ENCODE measurements at places on chromosomes 3 and 15. TPM values are rescaled to one million over a fixed set of nuclear protein-coding genes. Genes with fewer than 3 reads are reported as not detected.

The KLF15 gene
- total RNA-seq = 1.1 TPM

The C3orf20 gene
- under 0.01 TPM for total RNA-seq

The BCL2A1 gene
- total RNA-seq = 0.33 TPM

The DNAJC13 gene
- 72.7 TPM for total RNA-seq

The IP6K2 gene
- total RNA-seq = 34.5 TPM

The ANP32A gene
- 58.0 TPM for total RNA-seq

The BTLA gene
- total RNA-seq = 0.07 TPM

The MUC4 gene
- not detected for total RNA-seq

The CCR1 gene
- not detected for total RNA-seq

The TRAT1 gene
- not detected for total RNA-seq

The GATA2 gene
- total RNA-seq = 2.3 TPM

The GRM7 gene
- not detected for total RNA-seq

The GOLGA8G gene
- total RNA-seq = not detected

The UBE3A gene
- 84.6 TPM for total RNA-seq

The ERC2 gene
- total RNA-seq = 0.10 TPM

The ARGFX gene
- total RNA-seq = not detected

The AP3B2 gene
- total RNA-seq = 0.39 TPM

The NISCH gene
- 87.9 TPM for total RNA-seq

The CCDC39 gene
- not detected for total RNA-seq

The GOLGA8O gene
- total RNA-seq = 0.96 TPM

The MST1 gene
- total RNA-seq = 13.2 TPM

Measured in smooth muscle cell of the pulmonary artery (primary cell).